NCI-H1105 (cell line): ENCODE measurements at places on chromosomes 3 and 15.

DNA sequence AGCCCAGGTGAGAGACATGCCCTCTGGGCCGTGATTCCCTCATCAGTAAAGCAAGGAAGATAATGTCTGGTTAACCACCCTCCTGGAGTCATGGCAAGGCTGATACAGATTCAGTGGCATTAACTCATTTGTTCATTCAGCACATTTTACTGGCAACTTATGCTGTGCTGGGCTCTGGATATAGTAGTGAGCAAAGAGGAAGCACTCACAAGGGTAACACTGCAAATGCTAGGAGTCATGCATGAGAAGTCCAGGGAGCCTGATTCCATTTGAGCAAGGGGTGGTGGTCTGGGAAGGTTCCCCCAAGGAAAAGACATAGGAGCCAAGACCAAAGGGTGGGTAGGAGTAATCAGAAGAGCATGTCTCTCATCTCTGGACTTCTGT lies 50.2 kb downstream of the SMAD3 start:
- no peak for DNase-seq

- DNase-seq, result no peak
Measured at GRCh38 chr3:17201538-17201937, 316.8 kb downstream of the PLCL2 start.

GRCh38 chr3:105622169-105622568 lies 246.6 kb downstream of the CBLB start:
- DNase-seq, result no peak

GRCh38 chr3:100401674-100402041 lies 319 bp downstream of the LNP1 start:
- DNase-seq, result peak; percentile 50

DNA sequence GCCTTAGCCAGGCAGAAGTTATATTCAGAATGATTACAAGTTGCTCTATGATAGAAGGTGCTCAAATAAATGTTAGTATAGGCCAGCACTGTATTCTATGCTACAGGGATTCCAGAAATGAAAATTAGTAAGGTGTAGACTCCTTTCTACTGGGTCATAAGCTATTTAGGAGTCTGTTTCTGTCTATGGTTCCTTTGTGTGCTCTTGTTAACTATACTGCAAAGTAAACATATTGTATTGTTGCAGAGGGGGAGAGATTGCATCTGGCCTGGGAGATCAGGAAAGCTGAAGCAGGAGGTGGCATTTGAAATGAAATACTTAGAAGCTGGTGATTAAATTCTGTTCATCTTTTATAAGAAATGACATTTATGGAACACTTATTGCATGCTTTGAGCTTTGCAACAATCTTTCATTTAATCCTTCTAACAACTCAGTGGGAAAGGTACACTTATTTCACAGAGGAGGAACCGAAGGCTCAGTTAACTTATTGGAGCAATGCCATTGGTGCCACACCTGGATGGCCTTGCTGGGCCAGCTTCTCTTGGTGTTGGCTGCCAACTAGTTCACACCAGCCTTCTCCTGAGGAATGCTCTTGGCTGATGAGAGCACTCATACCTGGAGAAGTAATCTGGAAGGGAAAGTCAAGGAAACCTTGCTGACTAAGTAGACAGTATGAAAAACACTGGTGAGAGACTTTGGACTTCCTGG lies 39.1 kb downstream of the ABHD5 start:
- DNase-seq, result no peak
